ENCODE measurements at places on chromosomes 12 and 14.

DNA sequence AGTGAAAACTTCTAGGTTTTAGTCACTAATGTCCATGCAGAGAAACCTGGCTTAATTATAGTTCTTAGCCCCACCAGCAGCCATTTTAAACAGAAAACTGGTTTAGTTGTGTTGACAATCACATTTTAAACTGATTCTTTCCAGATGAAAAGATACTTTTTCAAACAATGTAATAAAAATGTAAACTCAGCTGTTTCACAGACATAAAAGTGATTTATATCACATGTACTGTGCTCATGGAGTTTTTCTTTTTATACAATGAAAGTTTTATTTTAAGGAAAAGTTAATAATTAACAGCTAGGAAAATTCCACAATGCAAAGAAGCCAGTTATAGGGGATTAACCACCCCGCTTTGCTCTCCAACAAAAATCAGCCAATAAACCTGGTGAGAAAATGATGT, 129.7 kb downstream of the PAX9 start:
- no peak for DNase-seq

DNA sequence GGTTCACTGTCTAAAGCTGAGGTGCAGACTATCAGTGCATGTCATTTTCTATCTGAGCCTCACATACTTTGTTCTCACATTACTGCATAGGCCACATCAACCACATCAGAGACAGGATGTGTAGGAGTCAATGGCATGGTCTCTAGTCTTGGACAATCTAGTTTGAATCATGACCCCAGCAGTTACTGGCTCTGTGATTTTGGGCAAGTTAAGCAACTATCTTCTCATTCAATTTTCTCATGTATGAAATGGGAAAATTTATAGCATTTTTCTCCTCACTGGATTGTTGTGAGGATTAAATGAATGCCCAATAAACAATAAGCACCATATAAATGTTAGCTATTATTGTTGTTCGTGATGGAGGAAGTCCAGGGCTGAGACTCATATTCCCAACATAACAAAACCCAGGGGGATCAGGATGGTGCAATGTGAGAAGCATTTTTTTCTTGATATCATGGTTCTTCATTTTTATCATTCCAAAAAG, 432.6 kb downstream of the LRIG3 start:
- no peak for DNase-seq

GRCh38 chr14:23566112-23566777, 1.3 kb downstream of the AP1G2 start:
- no peak for DNase-seq

DNA sequence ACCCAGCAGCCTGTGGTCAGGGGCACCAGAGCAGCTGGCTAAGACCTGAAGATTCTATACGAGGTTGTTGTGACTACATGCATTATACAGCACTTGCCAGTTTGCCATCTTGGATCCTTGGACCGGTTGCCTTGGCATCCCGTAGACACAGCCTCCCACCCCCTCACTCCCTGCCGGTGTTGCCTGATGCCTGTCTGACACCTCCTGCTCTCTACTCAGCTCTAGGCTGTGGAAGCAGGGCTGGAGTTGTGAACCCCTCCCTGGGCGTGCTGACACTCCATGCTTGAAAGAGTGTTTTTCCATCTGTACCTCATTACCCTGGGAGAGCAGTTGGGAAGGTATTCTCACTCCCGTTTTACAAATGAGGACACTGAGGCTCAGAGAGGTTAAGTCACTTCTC, 2.5 kb downstream of the CHGA start:
- DNase-seq, result no peak

- DNase-seq, result no peak
Measured at GRCh38 chr12:15982471-15982870, 71.3 kb downstream of the DERA start.

DNA sequence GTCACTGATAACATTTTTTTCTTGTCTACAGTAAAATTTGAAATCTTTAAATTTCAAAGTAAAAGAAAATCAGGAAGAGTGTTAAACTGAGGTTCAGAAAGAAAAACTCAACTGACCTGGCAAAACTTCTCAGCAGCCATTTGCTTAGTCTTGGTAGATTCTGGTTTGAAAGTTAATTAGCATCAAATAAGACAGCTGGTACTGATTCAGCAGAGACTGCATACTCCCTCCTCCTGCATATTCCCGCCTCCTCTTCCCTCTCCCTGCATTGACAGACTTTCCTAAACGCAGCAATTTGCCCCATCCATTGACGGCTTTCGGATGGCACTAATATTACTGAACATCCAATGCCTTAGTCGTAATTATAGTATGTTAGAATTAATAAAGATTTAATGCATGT, 520.8 kb downstream of the FLRT2 start:
- no peak for DNase-seq

- no peak for DNase-seq
Measured at GRCh38 chr14:51823706-51824105, 36.7 kb upstream of the GNG2 start.

All from GM18507 (cell line).